ENCODE measurements at places on chromosomes 3 and 15. TPM values are rescaled to one million over a fixed set of nuclear protein-coding genes. Genes with fewer than 3 reads are reported as not detected.

- no peak overlapping the region for H3K4me3 ChIP-seq
- H3K36me3 ChIP-seq: no peaks in the 10 kb centered on the region
- no peaks in the 10 kb centered on the region for H3K27me3 ChIP-seq
- DNase-seq: no peak
- no peak overlapping the region for H3K27ac ChIP-seq
- H3K4me1 ChIP-seq: peaks cover 34% of the 10 kb centered on the region
Observed at GRCh38 chr3:70702132-70702531, 389.7 kb upstream of the MDFIC2 start.

DNA sequence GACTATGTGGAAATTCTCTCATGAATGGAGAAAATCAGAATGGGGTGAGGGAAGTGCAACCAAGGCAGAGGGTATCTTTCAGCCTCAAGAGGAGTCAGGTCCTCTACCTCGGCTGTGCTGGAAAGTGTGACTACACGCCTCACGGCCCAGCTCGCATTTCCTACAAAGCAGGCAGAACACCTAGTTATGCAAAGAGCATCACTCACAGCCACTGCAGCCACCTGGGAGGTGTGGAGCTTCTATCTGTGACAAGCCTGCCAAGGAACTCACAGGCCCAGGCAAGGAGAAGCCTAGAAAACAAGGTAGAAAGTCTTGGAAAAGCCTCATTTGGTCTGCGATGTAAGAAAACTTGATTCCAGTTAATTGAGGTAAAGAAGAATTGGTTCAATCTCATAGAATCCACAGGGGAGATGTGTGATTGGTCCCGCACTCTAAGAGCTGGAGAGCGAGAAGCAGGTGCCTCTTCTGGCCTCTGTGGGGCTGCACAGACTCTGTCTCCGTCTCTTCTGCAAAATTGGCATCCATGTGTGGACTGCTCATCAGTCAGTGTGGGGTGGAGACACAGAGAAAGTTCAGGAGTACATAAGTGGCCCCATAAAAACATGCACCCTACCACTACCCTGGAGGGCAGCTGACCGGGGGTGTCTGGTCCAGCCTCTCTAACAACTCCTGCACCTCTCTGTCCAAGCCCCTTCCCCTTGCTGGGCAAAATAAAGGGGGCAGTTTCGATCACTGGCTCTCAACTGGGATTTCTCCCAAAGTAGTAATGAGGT is 76.8 kb downstream of the TAMM41 start:
- H3K27me3 ChIP-seq: peaks cover 15% of the 10 kb centered on the region
- H3K36me3 ChIP-seq: no peaks in the 10 kb centered on the region

DNA sequence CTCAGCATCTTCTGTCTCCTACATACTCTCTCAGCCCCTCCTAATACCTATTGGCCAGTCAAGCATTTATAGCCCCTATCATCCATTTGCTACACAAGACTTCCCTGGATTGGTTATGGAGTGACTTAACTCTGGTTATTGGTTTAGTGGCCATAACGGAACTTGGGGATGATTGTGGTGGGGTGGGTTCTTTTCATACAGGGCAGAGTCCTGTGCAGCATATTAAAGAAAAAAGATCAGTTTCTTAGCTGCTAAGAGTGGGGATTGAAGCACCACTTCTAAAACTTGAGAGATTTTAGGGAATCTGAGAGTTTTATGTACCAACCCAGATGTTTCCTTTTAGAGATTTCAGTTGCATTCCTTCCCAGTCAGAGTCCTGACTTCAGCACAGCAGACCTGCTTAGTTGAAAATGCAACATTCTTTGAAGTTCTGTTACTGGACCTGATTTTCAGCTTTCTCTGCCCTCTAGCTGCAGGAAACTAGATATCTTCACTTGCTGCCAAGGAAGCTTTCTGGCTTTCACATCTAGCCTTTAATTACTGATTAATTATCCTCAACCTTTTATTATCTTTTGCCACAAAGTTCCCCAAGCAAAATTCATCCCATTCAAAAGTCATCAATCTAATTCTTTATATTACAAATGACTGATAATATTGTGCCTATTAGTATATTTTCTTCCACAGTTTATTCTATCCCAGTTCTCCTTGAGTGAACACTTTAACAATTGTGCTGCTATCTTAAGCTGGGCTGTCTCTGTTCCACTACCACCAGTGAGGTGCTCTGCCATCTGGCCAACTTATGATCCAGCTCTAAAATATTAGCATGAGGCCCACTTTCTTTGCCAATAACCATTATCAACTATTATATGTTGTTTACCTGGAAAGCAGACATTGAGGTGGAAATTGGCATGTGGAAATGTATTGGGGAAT is 906.0 kb upstream of the ALCAM start:
- DNase-seq: no peak
- H3K4me3 ChIP-seq: no peak overlapping the region
- H3K4me1 ChIP-seq: peaks cover 14% of the 10 kb centered on the region
- no peaks in the 10 kb centered on the region for H3K27me3 ChIP-seq
- peak overlapping the region; percentile 67 for H3K27ac ChIP-seq

DNA sequence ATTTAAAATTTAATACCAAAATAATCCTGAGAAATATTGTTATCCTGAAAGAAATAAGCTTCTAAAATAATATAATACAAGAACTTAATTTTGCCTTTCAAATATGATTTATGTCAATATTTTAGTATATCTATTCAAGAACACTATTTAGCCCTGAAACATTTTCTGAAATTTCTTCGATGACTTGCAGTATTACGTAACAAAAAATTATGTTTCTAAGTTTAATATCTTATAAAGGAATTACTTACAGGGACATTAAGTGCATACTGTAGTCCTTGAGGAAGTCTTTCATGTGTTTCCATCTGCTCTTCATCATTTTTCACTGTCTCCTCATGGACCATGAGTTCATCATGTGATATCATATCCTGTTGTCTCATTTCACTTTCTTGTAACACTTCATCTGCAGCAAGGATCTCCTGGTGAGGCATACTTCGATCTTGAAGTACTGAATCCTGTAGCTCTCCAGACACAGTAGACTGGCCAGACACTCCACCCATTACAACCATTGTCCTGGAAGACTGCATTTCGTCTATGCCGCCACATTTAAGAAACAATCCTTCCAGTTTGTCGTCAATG is 62.0 kb downstream of the ZNF148 start:
- no peak overlapping the region for H3K4me3 ChIP-seq
- no peak for DNase-seq
- H3K27ac ChIP-seq: no peak overlapping the region
- H3K4me1 ChIP-seq: peaks cover 3% of the 10 kb centered on the region
- H3K36me3 ChIP-seq: peaks cover 12% of the 10 kb centered on the region

Gene CYP8B1
- total RNA-seq: 0.16 TPM

GRCh38 chr3:6097556-6097955 is 763.4 kb upstream of the GRM7 start:
- H3K27me3 ChIP-seq: no peaks in the 10 kb centered on the region
- peaks cover 15% of the 10 kb centered on the region for H3K36me3 ChIP-seq
- no peak overlapping the region for H3K4me3 ChIP-seq

Gene CCDC191
- total RNA-seq: 1.6 TPM

Measured in WTC11 (cell line).